ENCODE measurements at places on chromosomes 6 and 20.

GRCh38 chr20:46118481-46119020, 437 bp downstream of the CD40 start:
- DNase-seq = no peak

GRCh38 chr6:5135788-5136376, 50.7 kb downstream of the PPP1R3G start:
- peak; percentile 15 for DNase-seq

DNA sequence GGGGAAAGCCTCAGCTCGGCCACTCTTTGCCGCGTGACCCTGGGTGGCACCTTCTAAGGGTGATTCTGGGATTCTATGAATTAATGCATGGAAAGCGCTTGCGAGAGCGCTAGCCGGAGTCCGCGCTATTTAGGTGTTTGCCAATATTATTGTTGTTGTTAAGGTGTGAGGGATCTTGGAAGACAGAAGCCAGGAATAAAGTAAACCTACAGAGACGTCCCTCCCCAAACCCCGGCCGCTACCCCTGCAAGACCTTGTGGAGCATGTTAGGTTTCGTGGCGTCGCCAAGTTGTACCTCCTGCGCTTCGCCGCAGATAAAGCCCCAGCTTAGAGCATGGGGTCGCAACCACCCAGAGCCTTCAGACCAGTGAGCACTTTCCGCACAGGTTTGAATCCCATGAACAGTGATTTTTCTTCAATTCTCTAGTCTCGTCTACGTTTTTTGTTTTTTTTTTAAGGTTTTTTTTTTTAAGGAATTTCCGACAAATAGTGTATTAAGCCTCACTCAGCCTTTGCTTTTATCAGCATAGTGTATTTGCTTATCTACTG, 16.9 kb upstream of the ZSCAN9 start:
- no peak for DNase-seq

GRCh38 chr6:7138046-7138531, 30.3 kb downstream of the RREB1 start:
- no peak for DNase-seq

- DNase-seq = no peak
Measured at GRCh38 chr6:64034910-64035655, 399.5 kb downstream of the PHF3 start.

DNA sequence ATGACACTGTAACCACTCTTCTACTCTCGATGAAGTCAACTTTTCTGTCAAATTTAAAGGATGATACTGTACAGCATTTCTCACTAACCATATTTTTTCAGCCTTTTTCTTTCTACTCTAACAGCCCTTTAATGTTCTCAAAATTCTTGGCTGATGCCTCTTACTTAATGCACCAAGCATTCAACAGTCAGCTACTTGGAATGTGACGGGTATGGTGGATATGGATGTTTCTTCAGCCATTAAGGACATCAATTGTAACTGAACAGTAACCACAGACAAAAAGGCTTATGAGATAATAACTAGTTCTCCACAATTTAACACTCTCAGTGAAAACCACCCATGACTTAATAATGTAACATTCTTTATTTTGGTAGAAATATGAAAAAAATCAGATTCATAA, 467.2 kb upstream of the ZNF337 start:
- no peak for DNase-seq

DNA sequence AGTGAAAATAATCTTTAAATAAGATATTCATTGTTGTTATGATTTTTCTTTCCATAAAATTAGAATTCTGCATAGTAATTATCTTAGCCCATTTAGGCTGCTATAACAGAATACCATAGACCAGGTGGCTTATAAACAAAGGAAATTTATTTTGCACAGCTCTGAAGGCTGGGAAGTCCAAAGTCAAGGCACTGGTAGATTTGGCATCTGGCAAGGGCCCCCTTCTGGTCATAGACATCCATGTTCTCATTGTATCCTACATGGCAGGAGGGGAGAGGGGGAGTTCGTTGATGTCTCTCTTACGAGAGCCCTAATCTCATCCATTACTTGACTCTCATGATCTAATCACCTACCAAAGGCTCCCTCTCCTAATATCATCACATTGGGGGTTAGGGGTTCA, 175.0 kb upstream of the CCN2 start:
- no peak for DNase-seq

DNA sequence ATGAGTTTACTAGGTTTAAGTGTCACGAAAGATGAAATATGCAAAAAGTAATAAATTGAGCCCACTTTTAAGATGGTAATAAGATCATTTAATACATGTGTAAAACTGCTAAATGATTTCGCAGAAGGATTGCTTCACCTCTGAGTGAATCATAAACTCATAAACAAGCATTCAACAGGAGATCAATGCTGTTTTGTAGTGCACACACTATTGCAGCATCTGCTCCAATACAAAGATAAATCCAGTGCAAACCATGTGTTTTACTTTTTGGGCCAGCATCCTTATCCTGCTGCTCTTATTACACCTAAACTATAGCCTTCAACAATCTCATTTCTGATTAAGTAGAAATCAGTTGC, 400.1 kb downstream of the NKAIN2 start:
- DNase-seq = no peak

DNA sequence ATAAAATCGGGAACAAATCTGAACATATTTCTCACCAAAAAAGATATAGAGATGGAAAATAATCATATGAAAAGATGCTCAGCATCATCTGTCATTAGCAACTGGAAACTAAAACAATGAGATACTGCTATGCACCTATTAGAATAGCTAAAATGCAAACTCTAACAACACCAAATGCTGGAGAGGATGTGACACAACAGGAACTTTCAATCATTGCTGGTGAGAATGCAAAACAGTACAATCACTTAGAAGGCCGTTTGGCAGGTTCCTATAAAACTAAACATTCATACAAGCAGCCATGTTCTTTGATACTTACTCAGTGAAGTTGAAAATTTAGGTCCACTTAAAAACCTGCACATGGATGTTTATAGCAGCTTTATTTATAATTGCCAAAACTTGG, 67.0 kb downstream of the FAM50B start:
- DNase-seq = no peak

DNA sequence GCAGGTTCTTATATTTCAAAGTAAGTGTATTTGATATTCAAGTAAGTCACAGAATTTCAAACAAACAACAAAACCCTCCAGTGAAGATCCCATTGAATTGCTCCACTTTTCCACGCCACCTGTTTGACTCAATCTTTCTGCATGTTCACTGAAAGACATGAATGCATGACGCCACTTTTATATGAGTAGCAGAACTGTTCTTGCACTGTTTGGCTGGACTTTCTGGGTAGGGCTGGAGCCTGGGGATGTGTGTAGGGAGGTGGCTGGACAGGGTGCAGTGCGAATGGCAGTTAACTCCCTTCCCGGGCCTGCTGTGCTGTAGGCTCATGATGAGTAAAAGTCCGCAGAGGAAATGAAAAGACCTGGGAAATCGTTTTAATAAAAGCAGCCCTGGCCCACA, 39.7 kb downstream of the IL20RA start:
- DNase-seq = no peak

GRCh38 chr6:166104107-166104506, 63.5 kb downstream of the TBXT start:
- no peak for DNase-seq

DNA sequence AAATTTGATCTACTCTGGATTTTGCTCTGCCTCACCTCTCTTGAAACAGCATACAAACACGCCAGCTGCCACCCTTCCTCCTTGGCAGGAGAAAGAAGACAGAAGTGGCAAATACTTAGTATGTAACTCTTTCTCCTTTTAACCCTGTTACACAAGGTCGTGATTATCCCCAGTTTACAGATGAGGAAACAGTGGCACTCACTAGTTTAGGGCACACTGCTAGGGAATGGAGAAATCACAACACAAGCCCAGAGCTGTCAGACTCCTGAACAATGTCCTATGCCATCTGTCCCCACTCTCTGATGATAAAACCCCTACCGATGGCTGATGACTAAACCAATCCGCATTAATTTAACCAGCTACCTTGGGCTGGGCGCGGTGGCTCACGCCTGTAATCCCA, 79.7 kb downstream of the FGD2 start:
- DNase-seq = no peak

GRCh38 chr6:161066511-161066910, 74.9 kb downstream of the MAP3K4 start:
- no peak for DNase-seq

DNA sequence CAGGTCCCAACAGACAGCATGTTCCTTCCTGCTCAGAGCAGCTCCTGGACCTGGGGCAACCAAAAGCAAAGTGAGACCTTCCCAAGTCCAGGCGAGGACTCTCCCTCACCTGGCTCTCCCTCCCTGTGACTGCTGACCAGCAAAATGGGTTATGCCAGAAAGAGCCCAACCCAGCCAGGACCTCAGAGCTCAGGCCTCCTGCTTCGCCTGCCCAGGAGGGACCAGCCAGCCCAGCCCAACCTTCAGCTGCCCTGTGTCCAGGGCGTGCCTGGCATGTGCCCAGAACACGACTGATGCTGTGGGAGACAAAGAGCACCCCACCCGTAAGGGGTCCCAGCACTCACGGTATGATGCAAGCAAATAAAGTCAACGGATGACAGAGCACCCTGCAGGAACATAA, 74.0 kb upstream of the CST7 start:
- no peak for DNase-seq

DNA sequence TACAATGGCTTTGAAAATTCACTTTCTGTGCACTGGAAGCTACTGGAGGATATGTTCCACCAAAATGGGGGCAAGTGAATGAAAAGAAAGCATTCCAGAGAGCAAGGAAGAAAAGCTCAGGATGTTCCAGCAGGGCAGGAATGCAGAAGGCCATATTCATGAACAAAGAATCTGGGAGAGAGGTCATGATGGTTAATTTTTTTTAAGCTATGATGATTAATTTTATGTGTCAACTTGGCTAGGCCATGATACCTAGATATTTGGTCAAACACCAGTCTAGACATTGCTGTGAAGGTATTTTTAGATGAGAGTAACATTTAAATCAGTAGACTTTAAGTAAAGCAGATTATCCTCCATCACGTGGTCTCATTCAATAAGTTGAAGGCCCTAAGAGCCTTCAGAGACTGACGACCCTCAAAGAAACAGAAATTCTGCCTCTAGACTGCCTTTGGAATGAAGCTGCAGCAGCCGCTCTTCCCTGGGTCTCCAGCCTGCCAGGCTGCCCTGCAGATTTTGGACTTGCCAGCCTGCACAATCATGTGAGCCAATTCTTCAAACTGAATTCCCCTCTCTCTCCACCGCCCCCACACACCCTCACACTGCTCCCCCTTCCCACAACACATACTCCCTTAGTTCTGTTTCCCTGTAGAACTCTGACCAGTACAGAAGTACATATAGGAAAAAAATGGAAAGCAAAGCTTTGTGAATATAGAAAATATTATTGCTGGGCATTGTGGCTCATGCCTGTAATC, 20.1 kb upstream of the GCM1 start:
- DNase-seq = no peak

DNA sequence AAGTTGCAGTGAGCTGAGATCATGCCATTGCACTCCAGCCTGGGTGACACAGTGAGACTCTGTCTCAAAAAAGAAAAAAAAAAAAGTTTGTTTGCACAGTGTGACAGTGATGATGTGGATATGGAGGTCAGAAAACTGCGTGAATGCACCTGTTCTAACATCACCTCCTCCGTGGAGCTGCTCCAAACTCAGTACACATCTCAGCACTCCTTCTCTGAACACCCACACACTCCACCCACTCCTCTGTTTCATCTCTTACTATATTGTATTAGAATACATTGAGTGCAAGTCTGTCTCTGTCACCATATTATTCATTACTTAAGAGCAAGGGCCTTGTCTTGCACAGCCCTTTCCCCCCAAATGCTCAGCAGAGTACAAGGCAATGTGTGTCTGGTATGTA, 51.5 kb upstream of the ENPP4 start:
- DNase-seq = no peak

DNA sequence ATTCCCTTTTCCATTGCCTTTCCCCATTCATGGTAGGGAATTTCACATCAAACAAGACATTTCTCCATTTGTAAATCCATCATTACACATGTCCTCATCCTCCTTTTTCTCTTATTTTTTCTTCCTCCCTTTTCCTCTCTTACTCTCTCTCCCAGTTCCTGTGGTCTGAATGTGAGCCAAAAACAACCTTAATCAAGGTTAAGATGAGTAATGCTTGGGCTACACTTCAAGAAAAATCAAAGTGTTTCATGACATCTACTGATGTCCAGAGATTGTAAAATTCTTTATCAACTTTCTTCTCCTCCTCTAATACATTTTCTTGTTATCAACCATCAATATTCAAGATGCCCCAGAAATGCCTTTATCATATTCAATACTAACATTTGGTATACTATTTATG, 208.0 kb upstream of the PRND start:
- no peak for DNase-seq

GRCh38 chr20:57411406-57412283, 20.4 kb downstream of the RBM38 start:
- no peak for DNase-seq
